Psoas muscle (tissue), 8 donors: ENCODE measurements at places on chromosomes 16 and 17. TPM values are rescaled to one million over a fixed set of nuclear protein-coding genes. Genes with fewer than 3 reads are reported as not detected.

Gene PSMD3
- total RNA-seq = 253 TPM

DNA sequence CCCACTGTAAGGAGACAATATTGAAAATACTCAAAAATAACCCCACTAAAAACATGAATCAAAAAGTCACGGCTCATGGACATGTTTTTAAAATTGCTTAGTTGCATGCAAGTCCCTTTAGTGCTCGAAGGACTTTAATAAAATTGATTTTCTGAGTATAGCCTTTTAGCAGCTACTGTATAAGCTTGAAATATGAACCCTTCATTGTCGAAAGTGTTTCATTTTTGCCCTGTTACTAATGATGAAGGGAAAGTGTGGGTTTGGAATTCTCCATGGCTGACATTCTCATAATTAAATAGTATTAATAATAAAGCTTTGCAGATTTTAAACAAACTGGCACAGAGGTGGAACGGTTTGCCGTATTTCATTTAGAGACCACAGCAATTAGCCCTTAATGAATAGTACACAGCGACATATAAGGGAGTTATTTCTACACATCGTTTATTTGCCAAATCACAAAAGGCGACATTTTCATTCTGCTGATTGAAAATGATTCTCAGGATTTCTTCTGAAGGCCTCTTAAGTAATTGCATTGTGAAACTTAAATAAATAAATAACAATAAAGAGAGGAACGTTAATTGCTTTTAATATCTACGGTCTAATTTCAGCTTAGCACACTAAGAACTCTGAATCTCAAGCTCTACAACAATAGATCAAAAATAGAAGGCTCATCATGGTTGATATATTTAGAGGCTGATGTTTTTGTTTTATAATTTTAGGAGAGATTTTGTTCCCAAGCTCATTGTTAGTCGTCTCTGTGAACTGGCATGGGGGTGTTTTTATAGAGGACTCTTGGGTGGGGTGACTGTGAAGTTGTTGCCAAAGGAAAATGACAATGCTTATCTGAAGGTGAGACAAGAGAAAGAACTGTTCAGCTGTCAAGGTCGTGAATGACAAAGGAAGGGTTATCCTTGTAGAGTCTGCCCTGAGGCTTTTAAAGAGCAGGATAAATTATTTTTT, 60.6 kb downstream of the IRX6 start:
- H3K27me3 ChIP-seq = no peaks in the 10 kb centered on the region
- peaks cover 3% of the 10 kb centered on the region for H3K4me1 ChIP-seq
- no peaks in the 10 kb centered on the region for H3K36me3 ChIP-seq
- DNase-seq = no peak
- H3K27ac ChIP-seq = no peak overlapping the region
- H3K4me3 ChIP-seq = no peak overlapping the region

DNA sequence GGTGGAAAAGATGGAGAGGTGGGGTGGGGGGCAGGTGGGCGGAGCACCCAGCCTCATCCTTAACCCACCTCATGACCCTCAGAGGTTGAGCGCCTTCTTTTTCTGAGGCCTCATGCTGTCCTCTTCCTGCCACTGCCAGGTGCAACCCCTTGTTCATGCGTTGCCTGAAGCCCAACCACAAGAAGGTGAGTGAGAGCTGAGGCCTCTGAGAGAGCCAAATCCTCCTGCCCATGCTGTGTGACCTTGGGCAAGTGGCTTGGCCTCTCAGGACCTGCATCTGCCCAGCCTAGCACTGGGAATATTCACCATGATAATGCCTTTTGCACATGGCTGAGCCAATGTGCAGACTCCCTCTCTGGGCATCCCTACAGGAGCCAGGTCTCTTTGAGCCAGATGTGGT, 32.1 kb downstream of the MYO15A start:
- no peaks in the 10 kb centered on the region for H3K4me1 ChIP-seq
- H3K27ac ChIP-seq = no peak overlapping the region
- H3K36me3 ChIP-seq = no peaks in the 10 kb centered on the region
- no peak for DNase-seq
- no peak overlapping the region for H3K4me3 ChIP-seq

DNA sequence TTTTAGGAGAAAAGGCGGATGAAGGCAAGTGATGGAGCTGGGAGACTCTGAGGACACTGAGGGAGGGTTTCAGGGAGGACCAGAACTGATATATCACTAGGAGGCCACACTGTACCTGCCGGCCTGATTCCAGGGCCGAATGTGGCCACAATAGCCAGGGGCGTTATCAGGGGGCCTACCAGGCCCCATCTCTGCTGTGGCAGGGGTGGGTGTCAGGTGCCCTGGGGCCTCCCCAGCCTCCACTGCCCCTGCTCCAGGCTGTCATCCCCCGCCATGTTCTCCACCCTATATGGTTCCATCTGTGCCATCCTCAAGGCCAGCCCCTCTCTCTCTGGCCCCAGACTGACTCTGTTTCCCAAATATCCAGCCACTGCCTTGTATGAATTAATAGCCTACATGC, 246.5 kb downstream of the GSG1L start:
- H3K36me3 ChIP-seq = no peaks in the 10 kb centered on the region
- no peak for DNase-seq
- no peak overlapping the region for H3K4me3 ChIP-seq
- peaks cover 8% of the 10 kb centered on the region for H3K27me3 ChIP-seq
